ENCODE measurements at places on chromosomes 16 and 17.
A peak's percentile ranks its signal among the peaks of the same experiment; 100 is the strongest.

- DNase-seq, result no peak
Measured at GRCh38 chr16:9311303-9311954, 220.0 kb downstream of the HAPSTR1 start.

- DNase-seq, result no peak
Measured at GRCh38 chr16:88449267-88449561, 3.9 kb upstream of the ZFPM1 start.

DNA sequence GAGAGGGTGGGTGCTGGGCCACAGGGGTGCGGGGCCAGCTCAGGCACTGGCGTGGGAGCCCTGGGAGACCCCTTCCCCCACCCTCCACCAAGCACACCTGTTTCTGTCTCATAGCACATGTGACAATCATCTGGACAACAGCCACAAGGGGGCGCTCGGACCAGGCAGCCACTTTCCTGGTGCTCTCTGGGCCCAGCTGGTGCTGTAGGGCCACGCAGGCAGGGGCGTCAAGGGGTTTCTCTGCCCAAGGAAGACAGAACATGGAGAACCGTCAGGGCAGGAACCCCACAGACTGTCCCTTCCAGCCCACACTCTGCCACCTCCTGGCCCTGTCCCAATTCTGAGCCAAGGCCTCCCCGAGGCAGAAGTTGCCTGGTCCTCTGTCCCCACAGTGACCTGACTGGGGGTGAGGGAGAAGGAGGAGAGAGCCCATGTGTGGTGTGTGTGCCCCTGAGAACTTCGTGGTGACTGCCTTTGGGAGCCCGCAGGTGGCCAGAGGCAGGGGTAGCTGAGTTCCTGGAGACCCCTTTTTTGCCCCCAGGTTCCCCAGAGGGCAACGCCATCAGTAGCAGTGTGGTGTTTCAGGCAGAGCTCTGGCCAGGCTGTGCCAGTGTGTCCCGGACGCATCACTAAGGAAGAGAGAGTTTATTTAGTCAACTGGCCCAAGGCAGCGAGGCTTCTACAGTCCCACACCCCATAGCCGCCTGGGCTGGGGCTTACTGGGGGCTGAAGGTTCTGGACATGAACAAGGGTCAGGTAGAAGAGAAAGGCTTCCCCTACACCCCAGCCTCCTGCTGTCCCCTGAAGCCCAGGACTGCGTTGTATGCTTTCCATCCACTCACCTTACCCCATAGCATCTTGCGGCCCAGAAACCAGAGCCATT, 3.1 kb upstream of the SETD6 start:
- DNase-seq, result peak; percentile 73

- no peak for DNase-seq
Measured at GRCh38 chr16:30934827-30935557, 11.6 kb downstream of the FBXL19 start.

DNA sequence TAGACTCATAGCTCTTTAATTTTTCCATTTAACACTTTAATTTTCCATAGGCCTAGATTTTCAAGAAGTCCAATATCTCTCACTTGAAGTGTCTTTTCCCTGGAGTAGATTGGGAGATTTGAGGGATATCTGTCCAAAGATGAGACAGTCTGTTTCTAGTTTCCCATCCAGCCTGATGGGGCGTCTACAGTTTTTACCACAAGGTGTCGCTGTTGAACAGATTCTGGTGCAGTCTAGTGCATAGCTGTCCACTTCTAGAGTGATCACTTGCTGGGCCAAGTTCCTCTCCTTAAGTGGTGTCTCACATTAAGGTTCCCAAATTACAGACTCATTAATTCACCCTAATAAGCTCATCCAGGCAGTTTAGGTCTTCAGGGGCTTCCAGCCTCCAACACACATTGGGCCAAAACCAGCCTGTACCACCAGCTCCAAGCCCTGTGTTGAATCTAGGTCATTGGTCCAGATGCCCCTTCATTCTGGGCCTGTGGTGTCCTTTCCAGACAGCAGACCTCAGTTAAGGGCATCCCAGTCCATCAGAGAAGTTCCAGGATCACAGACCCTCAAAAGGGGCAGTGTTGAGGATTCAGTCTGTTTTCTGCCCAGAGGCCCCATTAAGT, 9.4 kb downstream of the SNX20 start:
- DNase-seq, result peak; percentile 40

- no peak for DNase-seq
Measured at GRCh38 chr17:29159306-29159860, 20.8 kb downstream of the MYO18A start.

GRCh38 chr16:63301349-63301748, 1265.1 kb upstream of the CDH8 start:
- no peak for DNase-seq

GRCh38 chr16:87045466-87046216, 271.6 kb downstream of the C16orf95 start:
- DNase-seq, result no peak

GRCh38 chr17:60139438-60140285, 10.1 kb upstream of the CA4 start:
- peak; percentile 23 for DNase-seq

- DNase-seq, result no peak
Measured at GRCh38 chr17:35080536-35080935, 17.0 kb upstream of the RFFL start.

GRCh38 chr16:88669980-88670379, 7.1 kb upstream of the MVD start:
- DNase-seq, result no peak

DNA sequence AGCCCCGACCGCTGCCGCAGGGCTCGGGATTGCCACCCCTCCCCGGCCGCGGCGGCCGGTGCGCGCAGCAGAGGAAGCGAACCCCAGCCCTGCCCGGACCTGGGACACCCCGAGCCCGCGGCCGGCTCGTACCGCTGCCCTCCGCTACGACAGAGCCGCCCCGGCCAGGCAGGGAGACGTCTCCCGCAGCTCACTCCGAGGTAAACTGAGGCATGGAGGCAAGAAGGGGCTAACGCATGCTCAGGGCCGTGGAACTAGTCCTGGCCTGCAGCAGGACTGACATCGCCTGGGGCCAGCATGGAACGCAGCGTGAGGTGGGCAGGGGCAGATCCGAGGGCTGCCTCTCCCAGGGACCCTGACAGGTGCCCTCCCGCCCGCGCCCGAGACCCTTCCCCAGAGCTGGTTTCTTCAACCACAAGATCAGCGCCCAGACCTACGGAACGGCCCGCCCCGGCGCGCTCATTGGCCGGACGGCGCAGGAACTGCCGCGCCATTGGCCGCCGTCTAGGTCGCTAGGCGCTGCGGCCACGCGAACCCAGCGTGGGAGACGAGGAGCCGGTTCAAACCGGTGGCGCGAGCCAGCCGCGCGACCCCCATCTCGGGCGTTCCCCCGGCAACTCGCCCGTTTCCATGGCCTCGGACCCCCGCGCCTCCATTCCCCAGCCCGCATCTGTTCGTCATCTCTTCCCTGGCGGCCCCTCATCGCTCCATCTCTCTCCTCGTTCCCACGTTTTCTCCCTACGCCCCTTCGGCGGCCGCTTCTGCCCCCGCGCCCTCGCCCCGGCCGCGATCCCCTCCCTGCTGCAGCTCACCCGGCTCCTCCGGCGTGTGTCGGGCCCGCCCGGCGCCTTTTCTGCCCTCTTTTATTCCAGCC, at the start of gene SLC43A2:
Gene SLC43A2 (minus strand): TSS at position 853 of the 874 bp plus-strand sequence. CDS start 960 bp downstream, outside the sequence.
- peak; percentile 77 for DNase-seq

GRCh38 chr16:82181461-82182185, 11.6 kb upstream of the MPHOSPH6 start:
- no peak for DNase-seq

DNA sequence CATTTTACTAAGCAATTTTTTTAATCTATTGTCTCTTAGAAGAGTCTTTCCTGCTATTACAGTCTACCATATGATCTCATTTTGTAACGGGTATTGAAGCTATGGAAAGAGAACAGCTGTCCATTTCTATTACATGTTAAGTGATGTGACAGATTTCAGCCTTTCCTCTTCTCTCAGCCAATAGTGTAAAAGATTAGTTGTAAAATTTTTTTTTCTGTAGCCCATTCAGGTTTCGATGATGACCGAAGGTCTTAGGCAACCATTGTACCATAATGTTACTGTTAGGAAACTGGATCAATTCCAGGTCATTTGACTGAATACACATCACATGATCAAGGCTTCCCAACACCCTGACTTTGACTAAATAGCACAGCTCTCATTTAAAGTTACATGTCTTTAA, 147.6 kb upstream of the HLF start:
- no peak for DNase-seq

DNA sequence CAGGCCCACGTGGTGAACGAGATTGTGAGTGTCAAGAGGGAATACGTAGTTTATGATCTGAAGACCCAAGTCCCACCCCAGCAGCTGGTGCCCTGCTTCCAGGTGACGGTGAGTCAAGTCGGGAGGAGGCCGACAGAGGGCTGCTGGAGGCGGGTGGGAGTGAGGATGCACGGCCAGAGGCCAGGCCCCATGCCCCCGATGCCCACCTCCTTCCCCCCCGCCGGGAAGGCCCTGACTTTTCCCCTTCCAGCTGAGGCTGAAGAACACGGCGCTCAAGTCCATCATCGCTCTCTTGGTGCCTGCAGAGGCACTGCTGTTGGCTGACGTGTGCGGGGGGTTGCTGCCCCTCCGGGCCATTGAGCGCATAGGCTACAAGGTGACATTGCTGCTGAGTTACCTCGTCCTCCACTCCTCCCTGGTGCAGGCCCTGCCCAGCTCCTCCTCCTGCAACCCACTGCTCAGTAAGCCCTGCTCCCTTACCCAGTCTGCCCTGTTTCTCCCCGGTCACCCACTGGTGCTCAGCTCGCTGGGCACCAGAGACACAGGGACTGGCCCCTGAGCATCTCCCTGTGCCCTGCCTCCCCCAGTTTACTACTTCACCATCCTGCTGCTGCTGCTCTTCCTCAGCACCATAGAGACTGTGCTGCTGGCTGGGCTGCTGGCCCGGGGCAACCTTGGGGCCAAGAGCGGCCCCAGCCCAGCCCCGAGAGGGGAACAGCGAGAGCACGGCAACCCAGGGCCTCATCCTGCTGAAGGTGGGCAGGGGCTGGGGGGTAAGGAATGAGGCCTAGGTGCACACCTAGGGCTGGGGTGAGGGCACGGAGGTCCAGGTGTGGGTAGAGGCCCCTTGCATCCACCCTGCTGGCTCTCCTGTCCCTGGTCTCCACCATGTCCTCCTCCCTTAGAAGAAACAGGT, 2.6 kb downstream of the ZACN start:
- no peak for DNase-seq

GRCh38 chr17:81189670-81190530, 23.9 kb upstream of the AATK start:
- DNase-seq, result no peak

DNA sequence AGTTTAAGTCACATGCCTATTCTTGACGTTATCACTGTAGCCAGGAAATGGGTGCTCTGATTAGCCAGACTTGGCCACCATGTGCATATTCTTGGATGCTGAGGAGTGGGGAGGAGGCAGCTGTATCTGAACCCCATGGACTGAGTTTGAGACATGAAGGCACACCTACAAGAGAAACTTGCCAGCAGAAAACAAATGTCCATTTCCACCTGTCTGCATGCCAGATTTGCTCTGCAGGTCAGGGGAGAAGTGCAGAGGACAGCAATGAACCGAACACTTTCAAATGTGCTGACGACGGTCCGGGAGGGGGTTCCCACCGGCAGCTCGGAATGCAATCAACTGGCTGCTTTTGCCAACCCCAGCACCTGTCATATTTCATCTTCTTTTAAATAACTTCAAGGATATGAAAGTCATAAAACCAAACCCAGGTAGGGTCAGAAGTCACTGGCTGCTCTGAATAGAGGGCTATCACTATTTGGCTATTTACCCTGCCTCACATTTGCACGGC, 287.8 kb upstream of the N4BP1 start:
- no peak for DNase-seq

DNA sequence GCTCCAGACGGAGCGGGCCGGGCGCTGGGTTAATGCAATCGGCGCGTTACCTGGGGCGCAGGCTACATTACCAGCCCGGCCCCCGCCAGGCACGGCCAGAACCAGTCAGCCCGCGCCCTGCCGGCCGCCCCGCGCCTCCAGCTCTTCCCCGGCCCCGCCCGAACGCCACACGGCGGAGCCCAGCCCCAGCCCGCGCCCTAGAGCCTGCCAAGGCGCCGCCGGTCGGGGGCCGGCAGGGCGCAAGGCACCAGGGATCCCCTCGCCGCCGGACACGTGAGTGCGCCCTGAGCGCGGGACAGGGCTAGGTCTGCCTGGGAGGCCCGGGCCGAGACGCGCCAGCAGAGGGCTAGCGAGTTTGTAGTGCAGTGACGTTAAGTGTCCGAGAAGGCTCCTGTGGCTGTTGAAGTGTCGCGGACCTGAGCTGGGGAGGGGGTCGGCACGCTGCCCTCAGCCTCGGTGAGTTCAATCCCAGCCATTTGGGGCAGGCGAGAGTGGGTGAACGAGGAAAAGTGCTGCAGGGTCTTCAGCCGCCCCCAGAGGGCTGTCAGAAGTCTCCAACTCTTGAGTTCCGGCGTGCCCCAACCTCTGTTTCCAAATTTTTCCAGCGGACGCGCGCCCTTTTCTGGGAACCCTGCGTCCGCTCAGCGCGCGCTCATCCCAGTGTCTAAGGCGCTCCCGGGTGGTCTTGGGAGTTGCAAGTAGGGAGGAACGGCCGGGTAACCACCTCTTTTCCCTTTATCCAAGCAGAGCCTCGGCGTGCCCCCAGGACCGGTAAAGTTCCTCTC, at the start of gene SLC6A2:
Gene SLC6A2 (plus strand): TSS at position 92 of the 785 bp plus-strand sequence. CDS start 707 bp downstream, outside the sequence.
- no peak for DNase-seq

GRCh38 chr16:35198223-35199199, 1739.1 kb downstream of the TP53TG3F start:
- DNase-seq, result no peak

DNA sequence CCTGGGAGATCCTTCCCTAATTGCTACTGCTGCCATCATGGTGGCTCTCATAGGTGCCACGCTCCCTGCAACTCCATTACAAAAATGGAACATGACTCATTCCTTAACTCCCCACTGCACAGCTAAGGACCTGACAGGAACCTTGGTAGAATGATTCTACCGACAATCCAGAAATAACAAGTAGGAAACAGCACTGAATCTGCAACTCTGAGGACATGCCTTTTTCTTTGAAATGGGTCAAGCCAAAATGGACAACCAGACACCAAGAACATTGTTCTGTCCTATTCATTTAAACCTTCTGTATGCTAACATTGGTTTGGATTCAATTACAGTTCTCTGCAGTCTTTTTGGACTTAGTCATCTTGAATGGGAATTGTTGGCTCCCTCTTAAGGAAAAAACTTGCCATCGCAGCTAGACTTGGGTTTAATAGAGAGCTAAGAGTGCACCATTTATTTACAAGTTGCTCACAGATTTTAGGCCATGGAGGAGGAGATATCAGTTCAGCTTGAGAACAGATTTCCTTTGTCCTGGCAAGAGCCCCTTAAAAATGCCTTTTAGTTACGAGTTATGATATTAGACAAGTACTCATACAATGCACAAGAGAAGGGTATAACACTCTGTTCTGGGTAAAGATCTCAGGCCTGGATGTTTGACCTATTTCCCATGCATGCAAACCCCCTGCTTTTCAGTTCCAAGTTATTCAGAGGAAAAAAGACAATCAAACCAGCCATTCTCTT, 20.9 kb upstream of the NSRP1 start:
- DNase-seq, result no peak

Measured in stimulated activated CD4-positive, alpha-beta T cell treated with anti-CD3 and anti-CD28 coated beads, Interleukin-4, amount 100 ng/mL, for 4 hours (primary cell).